Stimulated activated CD4-positive, alpha-beta T cell treated with anti-CD3 and anti-CD28 coated beads, TNF-alpha, amount 100 ng/mL, for 1 hour (primary cell): ENCODE measurements at places on chromosomes 3 and 15.

DNA sequence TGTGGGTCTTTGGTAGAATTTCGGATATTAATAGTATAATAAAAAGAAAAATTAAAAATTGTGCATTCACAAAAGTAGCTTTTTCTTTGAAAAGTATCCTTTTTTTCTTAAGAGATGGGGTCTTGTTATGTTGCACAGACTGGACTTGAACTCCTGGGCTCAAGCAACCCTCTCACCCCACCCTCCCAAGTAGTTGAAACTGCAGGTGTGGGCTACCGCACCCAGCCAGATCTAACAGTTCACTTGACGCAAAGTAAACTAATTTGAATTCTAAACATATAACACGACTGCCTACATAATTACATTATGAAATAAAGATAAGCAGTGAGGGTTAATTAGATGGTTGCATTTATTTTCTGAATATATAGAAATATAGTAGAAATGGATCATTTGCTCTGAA lies 10.7 kb downstream of the FAM98B start:
- no peak for DNase-seq

GRCh38 chr3:184914628-184915027 lies 102.7 kb downstream of the VPS8 start:
- DNase-seq: no peak

DNA sequence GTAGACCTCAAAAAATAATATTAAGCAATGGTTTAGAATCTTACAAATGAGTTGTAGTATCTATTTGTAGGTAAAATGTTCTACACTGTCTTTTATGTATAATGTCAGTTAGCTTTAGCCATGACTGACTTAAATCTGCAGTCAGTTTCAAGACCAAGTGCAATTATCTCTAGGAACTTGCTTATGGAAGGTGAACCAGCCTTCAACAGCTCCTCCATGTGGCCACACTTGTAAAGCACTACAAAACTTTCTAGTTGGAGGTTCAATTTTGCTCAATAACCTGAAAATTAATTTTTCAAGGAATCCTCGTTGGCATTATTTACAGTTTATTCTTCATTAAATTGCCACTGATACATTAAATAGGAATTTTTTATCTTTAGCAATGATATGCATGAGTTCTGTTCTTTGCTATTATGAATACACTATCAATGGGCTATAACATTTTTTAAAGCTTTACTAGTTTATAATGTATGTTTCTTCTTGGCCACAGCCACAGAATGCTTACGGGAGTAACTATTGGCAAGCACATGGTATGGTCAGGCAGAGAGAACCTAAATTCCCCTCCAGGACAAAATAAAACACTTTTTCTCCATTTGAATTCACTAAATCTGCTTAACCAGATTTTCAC lies 315.3 kb upstream of the UBE2E2 start:
- no peak for DNase-seq

DNA sequence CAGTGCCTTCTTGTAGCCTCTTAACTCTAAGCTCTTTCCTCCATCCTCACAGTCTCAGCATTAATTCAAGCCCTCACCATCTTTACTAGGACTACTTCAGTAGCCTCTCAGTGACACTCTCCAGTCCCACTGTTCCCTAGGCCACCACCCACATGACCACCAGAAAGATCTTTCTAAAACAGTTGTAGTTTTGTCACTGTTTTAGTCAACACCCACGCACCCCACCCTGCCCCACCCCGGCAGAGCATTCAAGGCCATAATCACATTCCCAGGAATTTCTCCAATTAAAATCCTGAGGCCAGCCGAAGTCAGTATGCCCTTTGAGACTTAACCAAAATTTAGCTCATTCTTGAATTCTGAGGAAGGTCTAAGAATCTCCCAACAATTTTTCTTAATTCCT lies 31.2 kb upstream of the PSMD6 start:
- DNase-seq: no peak

- no peak for DNase-seq
Measured at GRCh38 chr15:48889925-48890324, 12.0 kb downstream of the EID1 start.

DNA sequence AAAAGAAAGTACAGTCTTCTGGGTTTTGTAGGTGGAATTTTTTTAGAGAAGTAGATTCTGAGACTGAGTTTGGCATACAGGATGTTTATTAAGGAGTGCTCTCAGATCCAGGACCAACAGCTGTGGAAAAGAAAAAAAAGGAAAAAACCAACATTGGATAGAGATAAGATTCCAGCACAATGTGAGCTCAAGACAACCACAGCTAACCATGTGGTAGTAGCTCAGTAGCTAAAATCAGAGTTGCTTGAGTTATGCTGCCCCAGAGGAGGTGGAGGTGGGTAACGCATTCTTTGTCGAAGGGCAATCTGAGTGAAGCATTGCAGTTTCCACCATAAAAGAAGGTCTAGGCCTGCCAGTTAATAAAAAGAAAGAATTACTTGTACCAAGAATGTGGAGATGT lies 904.3 kb downstream of the NSUN3 start:
- no peak for DNase-seq

DNA sequence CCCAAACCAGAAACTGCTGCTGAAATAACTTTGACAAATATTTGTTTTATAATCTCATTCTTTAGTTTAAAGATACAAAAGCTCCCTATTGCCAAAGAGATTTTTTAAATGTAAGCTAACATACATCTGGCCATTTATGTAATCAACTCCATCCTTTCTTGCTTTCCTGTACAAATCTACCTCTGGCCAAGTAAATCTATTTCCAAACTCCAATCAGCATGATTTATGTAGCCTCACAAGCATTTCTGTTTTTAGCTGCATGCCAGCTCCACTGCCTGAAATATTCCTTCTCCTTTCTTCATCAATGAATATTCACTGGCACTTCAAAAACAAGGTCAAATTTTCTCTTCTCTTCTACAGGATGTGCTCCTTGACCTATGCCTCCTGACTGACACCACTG lies 80.0 kb downstream of the SHOX2 start:
- DNase-seq: no peak

DNA sequence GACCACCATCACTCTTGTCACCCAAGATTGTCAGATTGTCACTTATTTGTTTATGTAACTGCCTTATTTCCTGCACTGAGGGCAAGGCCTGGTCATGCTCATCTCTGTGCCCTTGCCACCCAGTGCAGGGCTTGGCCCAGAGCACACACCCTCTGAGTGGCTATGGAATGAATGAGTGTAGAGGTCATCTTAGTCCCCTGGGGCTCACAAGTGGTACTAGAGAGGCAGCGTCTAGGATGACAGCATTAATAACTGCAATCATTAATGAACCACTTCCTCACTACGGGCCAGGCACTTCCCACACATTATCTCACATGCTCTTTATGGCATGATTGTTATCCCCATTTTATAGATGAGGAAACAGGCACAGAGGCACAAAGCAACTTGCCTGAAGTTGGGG lies 117.0 kb downstream of the SMAD6 start:
- DNase-seq: no peak

DNA sequence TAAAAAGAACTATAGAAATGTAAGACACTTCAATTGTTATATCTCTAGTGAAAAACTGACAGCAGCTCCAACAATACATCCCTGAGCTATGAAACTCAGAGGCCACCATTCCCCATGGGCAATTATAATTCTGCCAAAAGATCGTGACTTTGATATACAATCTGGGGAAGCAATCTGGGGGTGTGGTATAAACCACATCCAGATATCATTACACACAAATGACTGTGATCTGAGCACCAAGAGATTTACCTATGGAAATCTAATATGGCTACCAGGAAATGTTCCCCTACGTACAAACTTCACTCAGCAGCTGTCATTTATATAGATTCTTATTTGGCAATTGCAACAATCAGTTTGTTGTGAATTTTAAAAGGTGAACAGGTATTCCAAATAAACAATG lies 110.3 kb downstream of the FRMD5 start:
- DNase-seq: no peak

DNA sequence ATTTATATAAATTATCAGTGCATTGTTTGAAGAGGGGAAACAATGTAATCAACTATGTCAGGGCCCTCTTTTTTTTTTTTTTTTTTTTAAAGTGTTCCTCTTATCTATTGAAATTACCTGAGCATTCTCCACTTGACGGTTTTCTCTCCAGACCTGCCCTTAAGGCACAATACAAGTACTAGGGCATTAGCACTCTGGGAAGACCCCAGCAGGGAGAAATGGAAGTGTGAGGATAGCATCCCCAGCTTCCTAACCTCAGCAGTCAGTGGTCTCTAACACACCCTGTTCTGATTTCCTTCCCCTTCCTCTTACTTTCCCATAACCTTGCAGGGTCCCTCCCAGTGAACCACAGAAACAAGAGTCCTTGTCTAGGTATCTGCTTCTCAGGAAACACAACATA lies 458.3 kb upstream of the ARL6 start:
- DNase-seq: no peak

DNA sequence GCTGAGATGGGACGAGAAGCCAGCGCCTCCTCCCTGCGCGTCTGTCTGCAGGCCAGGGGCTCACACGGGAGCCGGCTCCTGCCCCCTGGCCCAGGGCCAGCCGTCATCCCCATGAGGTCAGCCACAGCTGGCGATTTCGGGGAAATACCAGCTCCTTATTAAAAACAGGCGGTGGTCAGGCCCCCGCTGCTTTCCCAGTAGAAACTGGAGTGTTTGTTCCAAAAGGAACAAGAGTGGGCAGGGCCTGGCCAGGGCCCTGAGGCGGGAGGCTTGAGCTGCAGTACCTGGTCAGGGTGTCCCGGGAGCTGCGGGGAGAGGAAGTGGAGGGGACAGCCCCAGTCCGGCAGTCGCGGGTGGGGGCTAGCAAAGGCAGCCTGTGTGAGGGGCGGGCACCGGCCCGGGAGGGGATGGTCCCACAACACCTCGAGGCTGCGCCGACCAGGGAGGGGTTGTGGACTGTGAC lies 17.8 kb downstream of the MYL3 start:
- DNase-seq: no peak

- DNase-seq: no peak
Measured at GRCh38 chr3:10085738-10086137, 22.3 kb downstream of the FANCD2OS start.

GRCh38 chr3:132596326-132596725 lies 744 bp upstream of the ACKR4 start:
- no peak for DNase-seq

GRCh38 chr3:153343988-153344782 lies 182.2 kb downstream of the RAP2B start:
- no peak for DNase-seq

DNA sequence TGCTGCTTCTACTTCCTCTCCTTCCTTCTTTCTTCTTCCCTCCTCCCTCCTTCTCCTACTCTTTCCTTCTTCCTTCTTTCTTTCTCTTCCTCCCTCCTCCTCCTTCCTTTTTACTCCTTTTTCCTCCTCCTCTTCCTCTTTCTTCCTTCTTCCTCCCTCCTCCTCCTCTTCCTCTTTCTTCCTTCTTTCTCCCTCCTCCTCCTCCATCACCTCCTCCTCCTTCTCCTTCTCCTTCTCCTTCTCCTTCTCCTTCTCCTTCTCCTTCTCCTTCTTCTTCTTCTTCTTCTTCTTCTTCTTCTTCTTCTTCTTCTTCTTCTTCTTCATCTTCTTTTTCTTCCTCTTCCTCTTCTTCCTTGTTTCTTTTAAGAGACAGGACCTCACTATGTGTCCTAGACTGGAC lies 224.0 kb downstream of the NR2F2 start:
- no peak for DNase-seq

DNA sequence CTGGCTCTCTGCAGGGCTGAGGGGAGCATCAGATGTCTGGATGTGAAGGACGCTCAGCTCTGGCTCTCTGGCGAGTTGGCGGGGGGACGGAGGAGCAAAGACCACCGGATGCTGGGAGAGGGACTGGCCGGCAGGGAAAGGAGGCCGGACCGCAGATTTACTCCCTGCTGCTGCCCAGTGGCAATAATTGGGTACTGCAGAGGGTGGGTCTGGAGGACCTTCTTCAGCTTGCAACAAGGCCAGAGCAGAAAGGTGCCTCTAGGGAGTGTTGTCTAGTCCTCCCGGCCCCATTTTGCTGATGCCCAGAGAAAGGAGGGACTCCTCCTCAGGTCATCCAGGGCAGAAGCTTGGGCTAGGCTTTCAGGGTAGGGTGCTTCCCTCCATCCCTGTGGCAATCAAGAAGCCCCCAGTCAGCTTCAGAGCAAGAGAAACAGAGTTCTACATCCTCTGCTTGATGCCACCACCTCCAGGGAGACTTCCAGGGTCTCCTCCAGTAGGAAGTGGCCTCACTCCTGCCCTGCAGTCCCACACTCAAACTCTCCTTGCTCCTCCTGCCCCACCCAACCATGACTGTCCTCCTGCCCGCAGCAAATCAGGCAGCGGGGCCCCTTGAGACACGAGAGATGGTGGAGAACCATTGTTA lies 20.3 kb upstream of the CSPG4 start:
- no peak for DNase-seq
